ENCODE measurements at places on chromosomes 4 and X.

DNA sequence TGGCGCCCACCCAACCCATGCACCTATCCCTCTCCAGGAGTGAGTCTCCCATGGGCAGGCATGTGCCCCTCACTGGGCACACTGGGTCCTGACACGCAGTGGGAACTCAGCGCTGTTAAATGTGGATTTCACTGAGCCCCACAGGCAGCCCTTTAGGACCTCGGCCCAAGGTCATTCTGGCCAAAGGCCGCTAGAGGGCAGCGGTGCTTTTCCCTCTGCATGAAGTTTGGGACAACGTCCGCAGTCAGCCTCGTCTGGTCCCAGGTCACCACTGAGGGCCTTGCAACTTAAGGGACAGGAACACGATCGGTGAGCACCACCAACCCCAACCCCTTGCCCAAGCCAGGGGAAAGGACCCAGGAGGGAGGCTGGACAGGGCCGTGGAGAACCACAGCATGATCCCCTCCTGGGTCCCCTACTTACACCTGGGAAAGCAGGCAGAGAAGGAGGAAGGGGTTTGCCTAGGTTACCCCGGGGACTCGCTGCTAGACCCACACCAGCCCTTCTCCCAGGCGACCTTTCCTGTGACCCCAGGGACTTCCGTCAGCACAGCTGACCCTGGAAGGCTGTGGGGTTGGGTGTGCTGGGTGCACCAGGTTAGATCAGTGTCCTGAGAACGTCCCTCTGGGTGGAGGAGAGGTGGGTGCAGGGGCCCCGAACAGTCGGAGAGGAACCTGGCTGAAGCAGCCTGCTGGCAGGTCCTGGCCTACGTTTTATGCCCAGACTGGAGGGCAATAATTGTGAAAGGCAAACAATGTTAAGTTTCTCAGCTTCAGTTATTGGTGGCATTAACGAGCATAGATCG lies 24.0 kb downstream of the CYTL1 start:
- no peak for DNase-seq

GRCh38 chrX:136735601-136736000 lies 45.1 kb downstream of the ARHGEF6 start:
- no peak for DNase-seq

GRCh38 chr4:16212138-16212782 lies 14.0 kb downstream of the TAPT1 start:
- DNase-seq = no peak

DNA sequence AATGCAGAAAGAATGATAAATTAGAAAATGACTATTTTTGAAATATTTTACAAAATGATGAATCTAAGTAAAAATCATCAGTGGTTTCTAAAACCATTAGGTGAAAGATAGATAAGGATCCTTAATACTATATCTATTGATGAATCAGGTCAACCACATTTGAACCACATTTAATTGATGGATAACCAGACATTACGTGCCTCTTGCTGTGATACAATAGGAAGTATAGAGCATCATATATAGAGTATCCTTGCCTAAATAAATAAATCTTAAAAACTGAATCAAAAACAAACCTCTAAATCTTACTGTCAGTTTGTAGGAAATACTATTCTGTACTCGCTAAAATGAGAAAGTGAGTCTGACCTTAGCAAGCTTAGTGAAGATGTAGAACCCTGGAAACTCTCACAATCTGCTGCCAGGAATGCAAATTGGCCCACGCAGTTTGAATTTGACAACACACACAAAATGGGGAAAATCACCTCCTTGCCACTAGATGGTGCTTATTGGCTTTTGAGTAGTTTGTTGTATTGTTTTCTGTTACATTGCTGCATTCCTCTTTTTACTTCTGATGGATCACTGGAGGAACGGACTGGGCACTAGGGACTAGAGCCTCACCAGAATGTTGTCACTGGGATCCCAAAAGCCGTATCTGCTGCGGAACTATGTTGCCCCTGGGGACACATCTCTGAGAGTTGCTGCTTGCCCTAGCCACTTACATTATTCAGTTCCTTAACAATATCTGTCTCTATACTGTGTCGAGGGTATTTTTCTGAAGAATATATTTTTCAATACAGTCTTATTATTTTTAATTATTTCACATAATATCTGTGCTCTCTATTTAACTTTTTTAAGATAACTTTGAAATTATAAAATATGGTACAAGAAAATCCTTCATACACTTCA lies 25.4 kb upstream of the SLAIN2 start:
- DNase-seq = no peak

GRCh38 chr4:153021276-153021675 lies 85.2 kb downstream of the FHDC1 start:
- DNase-seq = no peak
